Lung (tissue), 17 donors: ENCODE measurements at places on chromosomes 2 and 18. TPM values are rescaled to one million over a fixed set of nuclear protein-coding genes. Genes with fewer than 3 reads are reported as not detected.

DNA sequence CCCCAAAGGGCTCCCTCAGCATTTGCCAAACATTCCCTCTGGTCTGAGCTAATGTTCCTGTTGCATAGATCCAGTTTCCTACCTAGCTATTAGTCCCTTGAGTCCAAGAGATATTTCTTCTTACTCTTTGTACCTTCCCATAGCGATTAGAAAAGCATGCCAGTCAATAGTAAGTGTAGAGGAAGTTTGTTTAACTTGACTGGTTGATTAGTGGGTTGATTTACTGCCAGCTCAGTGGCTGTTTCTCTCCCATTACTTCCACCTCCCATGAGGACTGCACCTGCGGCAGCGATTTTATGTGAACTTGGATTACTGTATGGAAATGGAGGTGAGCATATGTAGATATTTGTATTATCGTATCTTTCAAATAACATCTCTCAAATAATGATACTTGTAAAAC lies 1748.4 kb upstream of the CELF4 start:
- H3K4me1 ChIP-seq: no peaks in the 10 kb centered on the region
- H3K36me3 ChIP-seq: no peaks in the 10 kb centered on the region
- no peak overlapping the region for H3K4me3 ChIP-seq
- no peak overlapping the region for H3K27ac ChIP-seq
- no peak for DNase-seq
- H3K27me3 ChIP-seq: no peaks in the 10 kb centered on the region

- H3K36me3 ChIP-seq: no peaks in the 10 kb centered on the region
- H3K27ac ChIP-seq: no peak overlapping the region
- no peaks in the 10 kb centered on the region for H3K27me3 ChIP-seq
Measured at GRCh38 chr2:198401644-198402043, 597.3 kb downstream of the PLCL1 start.

DNA sequence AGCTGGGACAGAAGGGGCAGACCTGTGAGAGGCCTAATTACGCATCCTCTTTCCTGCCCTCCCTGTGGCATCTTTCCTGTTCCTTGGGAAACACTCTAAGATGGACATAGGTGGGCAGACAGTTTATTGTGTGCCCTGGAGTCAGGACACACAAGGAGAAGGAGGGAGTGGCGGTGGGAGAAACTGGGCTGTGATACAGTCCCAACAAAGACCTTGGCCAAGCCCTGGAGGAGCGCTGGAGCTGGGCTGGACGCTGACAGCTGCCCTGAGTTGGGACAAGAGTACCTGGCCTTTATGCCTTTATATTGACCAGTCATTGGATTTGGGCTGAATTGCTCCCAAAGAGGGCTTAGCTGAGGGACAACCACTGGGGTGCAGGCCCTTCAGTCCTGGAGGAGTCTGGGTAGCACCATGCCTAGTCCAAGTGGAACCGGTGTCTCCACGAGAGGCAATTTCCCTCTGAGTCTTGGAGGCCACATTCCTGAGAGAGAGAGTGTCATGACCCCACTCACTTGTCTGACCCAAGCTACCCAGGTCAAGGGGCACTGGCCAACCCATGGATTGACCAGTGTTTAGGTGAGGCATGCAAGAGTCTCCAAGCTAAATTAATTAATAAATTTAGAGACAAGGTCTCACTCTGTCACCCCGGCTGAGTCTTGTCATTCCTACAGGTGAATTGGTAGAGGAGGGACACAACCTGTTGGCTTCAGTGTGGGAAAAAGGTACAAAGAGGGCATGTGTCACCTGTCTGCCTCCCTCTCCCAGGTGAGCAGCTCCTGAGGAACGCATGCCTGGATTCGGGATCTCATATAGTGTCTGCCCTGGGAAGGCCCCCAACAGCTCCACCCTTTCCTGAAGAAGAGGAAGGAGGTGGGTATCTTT lies 107.1 kb upstream of the ST3GAL5 start:
- no peak overlapping the region for H3K4me3 ChIP-seq
- H3K27ac ChIP-seq: peak overlapping the region; percentile 8
- H3K36me3 ChIP-seq: no peaks in the 10 kb centered on the region
- H3K4me1 ChIP-seq: peaks cover 47% of the 10 kb centered on the region
- no peak for DNase-seq
- no peaks in the 10 kb centered on the region for H3K27me3 ChIP-seq

DNA sequence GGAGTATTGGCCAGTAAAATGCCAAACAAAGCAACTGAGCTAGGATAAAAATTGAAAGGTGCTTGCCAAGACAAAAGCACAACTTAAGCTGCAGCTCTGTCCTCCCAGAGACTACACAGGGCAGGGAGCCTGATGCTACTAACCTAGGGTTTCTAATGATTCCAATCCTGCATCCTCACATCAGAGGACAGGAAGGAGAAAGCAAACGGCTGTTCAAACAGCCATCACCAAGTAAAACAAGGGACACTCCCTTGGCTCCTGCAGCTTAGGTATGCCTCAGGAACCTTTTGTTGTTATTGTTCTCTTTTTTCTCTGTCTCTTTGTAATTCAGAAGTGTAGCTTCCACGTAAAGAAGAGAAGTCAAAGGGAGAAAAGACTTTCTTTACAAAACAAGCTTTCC lies 99.5 kb downstream of the TCF4 start:
- H3K4me1 ChIP-seq: peaks cover 4% of the 10 kb centered on the region
- no peaks in the 10 kb centered on the region for H3K36me3 ChIP-seq
- H3K4me3 ChIP-seq: no peak overlapping the region
- H3K27me3 ChIP-seq: no peaks in the 10 kb centered on the region
- no peak for DNase-seq

DNA sequence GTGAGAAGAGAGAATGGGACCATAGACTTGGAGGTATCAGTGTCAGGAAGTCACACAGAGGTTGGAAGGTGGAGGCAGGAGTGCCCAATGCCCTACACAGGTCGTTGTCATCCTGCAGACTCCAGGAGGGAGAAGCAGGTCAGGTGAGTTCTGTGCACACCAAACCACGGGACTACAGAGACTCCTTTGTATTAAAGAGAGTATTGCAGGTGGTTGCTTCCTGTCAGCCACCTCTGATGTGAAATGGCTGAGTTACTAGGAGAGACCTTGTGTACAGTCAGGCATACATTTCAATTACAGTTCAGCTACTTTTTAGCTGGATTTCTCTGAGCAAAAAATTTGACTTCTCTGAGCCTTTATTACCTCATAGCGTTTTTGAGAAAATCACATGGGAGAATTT lies 51.6 kb downstream of the SPP2 start:
- no peak overlapping the region for H3K4me3 ChIP-seq
- no peak overlapping the region for H3K27ac ChIP-seq
- H3K27me3 ChIP-seq: no peaks in the 10 kb centered on the region
- H3K4me1 ChIP-seq: no peaks in the 10 kb centered on the region
- DNase-seq: peak; percentile 24

GRCh38 chr2:45860136-45861121 lies 209.0 kb downstream of the PRKCE start:
- no peak overlapping the region for H3K4me3 ChIP-seq
- no peaks in the 10 kb centered on the region for H3K27me3 ChIP-seq
- H3K27ac ChIP-seq: no peak overlapping the region
- peak; percentile 84 for DNase-seq

Gene NRBP1
- 46.8 TPM for polyA plus RNA-seq

Gene TTR
- polyA plus RNA-seq: 0.43 TPM

Gene NEU4
- polyA plus RNA-seq: 0.59 TPM

Gene LIMS2
- 138 TPM for polyA plus RNA-seq

Gene CKAP2L
- 0.63 TPM for polyA plus RNA-seq

Gene ALK
- polyA plus RNA-seq: not detected

Gene TGFA
- 3.8 TPM for polyA plus RNA-seq
